ENCODE measurements at places on chromosomes 1 and 21.

DNA sequence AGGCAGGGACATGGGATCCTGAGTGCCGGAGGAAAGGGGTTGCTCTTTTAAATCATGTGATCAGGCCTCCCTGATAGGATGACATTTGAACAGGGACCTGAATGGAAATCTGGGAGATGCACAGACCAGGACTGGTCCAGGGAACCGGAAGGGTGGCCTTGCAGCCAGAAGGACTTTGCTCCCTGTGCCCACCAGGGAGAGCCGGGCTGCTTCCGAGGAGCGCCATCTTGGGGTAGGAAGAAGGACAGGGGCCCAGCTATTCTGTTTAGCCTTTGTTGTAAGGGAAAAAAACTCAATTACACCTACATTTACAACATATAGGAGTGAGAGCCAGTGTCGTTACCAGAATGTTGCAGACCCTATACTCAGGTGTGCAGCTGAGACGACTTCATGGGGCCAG, 5.5 kb downstream of the KLHDC7A start:
- DNase-seq = no peak

GRCh38 chr1:59498640-59499039, 201.7 kb downstream of the FGGY start:
- DNase-seq = peak; percentile 72

DNA sequence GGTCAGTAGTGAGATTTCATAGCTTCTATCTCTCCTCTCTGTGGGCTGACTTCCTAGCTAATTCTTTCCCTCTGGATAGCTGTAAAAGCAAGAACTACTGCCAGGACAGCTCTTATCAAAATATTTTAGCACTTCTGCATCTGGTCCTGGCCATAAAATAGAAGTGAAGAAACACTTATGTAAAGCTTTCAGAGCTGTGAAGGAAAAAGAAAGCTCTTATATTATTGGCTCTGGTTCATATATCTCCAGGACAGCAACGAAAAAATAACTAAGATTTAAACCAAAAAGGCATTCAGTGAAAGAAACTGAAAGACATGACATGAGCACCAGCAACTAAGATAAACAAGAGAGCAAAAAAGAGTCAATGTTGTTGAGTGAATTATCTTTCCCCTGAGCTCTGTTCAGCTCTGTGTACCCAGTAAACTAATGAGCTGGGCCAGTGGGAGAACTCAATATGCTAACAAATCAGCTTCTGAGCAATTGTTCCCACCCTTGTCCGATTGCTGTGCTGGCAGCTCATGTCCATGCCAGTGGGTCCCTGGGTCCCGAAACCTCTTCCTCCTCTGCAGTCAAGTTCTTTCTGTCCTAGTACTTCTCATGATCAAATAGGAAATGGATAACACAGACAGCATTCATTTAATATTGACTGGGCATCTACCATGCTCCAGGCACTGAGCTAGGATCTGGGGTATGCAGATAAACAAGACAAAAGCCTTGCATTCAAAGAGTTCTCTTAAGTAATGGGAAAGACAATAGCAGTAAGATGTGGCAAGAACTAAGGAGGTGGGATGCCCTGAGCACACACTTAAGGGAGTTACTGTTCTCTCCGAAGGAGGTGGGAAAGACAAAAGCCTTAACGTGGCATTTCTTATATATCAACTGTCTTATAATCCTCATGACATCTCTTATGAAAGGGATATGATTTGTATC, 45.3 kb upstream of the MAN1A2 start:
- DNase-seq = no peak

GRCh38 chr1:32623775-32624174, 26.6 kb downstream of the ZBTB8OS start:
- DNase-seq = no peak

All from EH (cell line).